ENCODE measurements at places on chromosomes 13 and 19.

- no peak for DNase-seq
These were observed 379.1 kb downstream of the SLITRK6 start for GRCh38 chr13:85420136-85420535.

DNA sequence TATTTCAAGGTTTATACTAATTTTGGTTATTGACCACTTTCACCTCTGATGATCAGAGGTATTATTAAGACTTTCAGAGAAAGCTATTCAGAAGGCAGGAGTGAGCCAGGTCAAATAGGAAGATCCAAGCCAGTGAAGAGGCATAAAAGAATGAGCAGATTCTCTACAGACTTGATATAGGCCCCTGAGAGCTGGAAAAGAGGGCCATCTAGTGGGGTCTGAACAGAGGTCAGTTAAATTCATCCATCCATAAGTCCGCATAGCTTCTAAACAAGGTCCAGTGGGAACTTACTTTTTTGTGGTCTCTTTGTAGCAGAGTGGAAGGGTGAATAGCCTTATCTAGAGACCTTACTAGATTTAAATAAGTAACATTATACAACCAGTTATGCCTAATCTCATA is 126.6 kb upstream of the UFM1 start:
- no peak for DNase-seq

GRCh38 chr19:39941615-39942365 is 7.4 kb upstream of the FCGBP start:
- DNase-seq: no peak

GRCh38 chr19:6691342-6691741 is 21.4 kb upstream of the TNFSF14 start:
- DNase-seq: no peak

- no peak for DNase-seq
These were observed 9.0 kb upstream of the IPO5 start for GRCh38 chr13:97944396-97945029.

DNA sequence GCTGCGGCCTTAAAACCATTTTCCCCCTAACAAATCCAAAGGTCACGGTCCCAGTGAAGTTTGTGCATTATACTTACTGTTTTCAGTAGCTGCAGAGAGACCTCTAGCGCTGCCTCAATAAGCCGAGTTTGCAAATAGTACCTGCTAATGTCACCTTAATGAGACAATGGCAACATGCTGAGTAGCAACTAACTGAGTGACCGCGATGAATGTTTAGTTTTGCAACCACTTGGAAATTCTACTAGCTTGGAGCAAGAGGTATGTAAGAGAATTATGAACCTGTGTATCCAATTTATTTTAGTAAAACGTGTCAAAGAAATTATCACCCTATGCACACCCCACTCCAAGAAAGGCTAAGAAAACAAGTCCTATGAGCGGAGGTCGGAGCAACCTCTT is 1.2 kb downstream of the KPNA3 start:
- no peak for DNase-seq

- DNase-seq: no peak
These were observed 297.4 kb upstream of the SGCG start for GRCh38 chr13:22883262-22883840.

DNA sequence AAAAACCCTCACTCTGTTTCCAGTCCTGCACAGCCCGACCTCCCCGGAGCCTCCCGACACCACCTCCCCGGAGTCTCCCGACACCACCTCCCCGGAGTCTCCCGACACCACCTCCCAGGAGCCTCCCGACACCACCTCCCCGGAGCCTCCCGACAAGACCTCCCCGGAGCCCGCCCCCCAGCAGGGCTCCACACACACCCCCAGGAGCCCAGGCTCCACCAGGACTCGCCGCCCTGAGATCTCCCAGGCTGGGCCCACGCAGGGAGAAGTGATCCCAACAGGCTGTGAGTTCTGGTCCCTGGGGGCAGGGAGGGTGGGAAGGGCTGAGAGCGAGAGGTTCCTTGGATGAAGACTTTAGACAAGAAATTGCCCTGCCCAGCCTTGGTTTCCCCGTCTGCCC is 5.4 kb downstream of the MADCAM1 start:
- no peak for DNase-seq

DNA sequence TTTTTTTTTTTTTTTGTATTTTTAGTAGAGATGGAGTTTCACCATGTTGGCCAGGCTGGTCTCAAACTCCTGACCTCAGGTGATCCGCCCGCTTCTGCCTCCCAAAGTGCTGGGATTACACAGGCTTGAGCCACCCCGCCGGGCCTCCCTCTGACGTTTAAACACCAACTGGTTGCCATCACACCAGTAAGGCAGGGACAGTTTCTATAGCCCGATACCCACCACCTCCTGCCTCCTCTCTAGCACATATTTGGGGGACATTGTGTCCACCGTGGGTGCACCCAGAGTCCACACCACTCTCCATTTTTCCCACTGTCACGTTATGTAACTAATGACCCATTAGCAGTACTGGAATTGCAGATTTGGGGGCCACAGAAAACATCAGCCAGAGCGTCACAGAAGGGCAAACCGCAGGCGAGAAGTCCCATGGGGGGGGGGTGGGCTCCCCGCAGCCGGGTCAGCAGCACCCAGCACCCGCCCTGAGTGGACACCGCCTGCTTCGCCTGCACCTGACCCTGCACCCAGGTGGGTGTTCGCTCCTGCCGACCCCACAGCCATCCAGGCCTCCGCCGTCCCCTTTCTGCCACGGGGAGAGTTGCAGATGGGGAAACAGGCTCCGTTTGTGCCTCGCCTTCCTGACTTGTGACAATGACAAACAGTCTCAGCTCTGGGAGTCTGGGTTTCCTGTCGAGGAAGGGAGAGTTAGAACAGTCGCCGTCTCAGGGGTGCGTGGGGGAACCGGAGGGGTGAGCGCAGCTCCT is 3.6 kb downstream of the ONECUT3 start:
- no peak for DNase-seq

- DNase-seq: no peak
These were observed 161.4 kb downstream of the EFNB2 start for GRCh38 chr13:106373989-106374572.

All from NCI-H774 (cell line).